ENCODE measurements at places on chromosomes 2 and 18.

DNA sequence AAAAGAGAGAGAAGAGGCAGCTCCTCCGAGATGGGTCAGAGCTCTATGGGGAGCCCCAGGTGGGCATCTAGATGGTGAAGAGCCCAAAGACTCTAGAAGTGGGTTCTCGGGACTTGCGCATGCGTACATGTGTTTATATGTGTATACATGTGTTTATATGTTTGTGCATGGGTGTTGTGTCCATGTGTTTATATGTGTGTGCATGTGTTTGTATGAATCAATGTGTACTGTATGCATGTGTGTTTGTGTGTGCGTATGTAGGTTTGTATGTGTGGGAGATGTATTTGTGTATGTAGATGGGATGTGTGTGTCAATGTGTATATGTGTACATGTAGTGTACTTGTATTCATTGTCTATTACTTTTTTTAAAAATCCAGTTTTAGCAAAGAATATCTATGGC lies 25.6 kb downstream of the DNPEP start:
- no peaks in the 10 kb centered on the region for H3K4me1 ChIP-seq
- DNase-seq: no peak
- H3K4me3 ChIP-seq: no peak overlapping the region
- no peaks in the 10 kb centered on the region for H3K36me3 ChIP-seq

- no peaks in the 10 kb centered on the region for H3K36me3 ChIP-seq
- H3K27me3 ChIP-seq: no peaks in the 10 kb centered on the region
- no peaks in the 10 kb centered on the region for H3K4me1 ChIP-seq
These were observed 778.5 kb upstream of the FANCL start for GRCh38 chr2:59019566-59020159.

DNA sequence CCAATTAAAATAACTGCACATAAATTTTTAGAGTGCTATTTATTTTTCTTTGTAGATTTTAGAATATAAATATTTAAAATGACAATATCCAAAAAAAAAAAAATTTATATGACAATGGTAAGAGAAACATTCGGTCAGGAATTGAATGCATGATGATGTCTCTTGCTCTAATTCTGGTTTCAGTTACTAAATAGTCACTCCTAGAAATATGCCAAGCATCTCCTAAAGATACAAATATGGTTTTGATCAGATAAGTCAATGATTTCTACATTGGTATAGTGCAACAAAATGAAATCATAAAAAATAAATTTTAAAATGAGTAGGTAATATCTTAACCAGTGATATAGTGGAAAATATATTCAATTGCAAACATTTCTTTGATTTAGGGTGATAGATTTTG lies 95.9 kb upstream of the ACKR3 start:
- no peaks in the 10 kb centered on the region for H3K27me3 ChIP-seq
- no peak for DNase-seq
- H3K4me1 ChIP-seq: no peaks in the 10 kb centered on the region

GRCh38 chr2:211881449-211881848 lies 657.2 kb downstream of the ERBB4 start:
- H3K36me3 ChIP-seq: no peaks in the 10 kb centered on the region
- DNase-seq: no peak
- H3K4me3 ChIP-seq: no peak overlapping the region
- no peak overlapping the region for H3K27ac ChIP-seq
- no peaks in the 10 kb centered on the region for H3K27me3 ChIP-seq

GRCh38 chr2:231395188-231396057 lies at the start of gene B3GNT7:
TSS of gene B3GNT7 (plus strand) at chr2:231395710. CDS start at chr2:231395804, 94 bp downstream.
- peak within 1 kb of the TSS; percentile 3 for H3K27ac ChIP-seq
- peaks cover 49% of the 10 kb centered on the region for H3K4me1 ChIP-seq

GRCh38 chr2:72603481-72603880 lies 222.4 kb downstream of the EXOC6B start:
- H3K36me3 ChIP-seq: no peaks in the 10 kb centered on the region
- no peak overlapping the region for H3K27ac ChIP-seq
- no peak overlapping the region for H3K4me3 ChIP-seq
- H3K4me1 ChIP-seq: no peaks in the 10 kb centered on the region

- no peaks in the 10 kb centered on the region for H3K4me1 ChIP-seq
- no peak overlapping the region for H3K27ac ChIP-seq
- H3K4me3 ChIP-seq: no peak overlapping the region
These were observed 32.3 kb downstream of the TBR1 start for GRCh38 chr2:161448431-161448830.

- H3K36me3 ChIP-seq: no peaks in the 10 kb centered on the region
- no peak overlapping the region for H3K4me3 ChIP-seq
- no peak overlapping the region for H3K27ac ChIP-seq
- DNase-seq: peak; percentile 2
- no peaks in the 10 kb centered on the region for H3K27me3 ChIP-seq
These were observed 79.2 kb downstream of the THSD7B start for GRCh38 chr2:136844546-136844945.

GRCh38 chr2:139477618-139478017 lies 697.4 kb upstream of the NXPH2 start:
- H3K27me3 ChIP-seq: no peaks in the 10 kb centered on the region
- no peak overlapping the region for H3K27ac ChIP-seq
- no peak for DNase-seq
- no peaks in the 10 kb centered on the region for H3K36me3 ChIP-seq
- no peaks in the 10 kb centered on the region for H3K4me1 ChIP-seq

Data from thymus (tissue), 14 donors.